ENCODE measurements at places on chromosomes 3 and 15.
A peak's percentile ranks its signal among the peaks of the same experiment; 100 is the strongest.

DNA sequence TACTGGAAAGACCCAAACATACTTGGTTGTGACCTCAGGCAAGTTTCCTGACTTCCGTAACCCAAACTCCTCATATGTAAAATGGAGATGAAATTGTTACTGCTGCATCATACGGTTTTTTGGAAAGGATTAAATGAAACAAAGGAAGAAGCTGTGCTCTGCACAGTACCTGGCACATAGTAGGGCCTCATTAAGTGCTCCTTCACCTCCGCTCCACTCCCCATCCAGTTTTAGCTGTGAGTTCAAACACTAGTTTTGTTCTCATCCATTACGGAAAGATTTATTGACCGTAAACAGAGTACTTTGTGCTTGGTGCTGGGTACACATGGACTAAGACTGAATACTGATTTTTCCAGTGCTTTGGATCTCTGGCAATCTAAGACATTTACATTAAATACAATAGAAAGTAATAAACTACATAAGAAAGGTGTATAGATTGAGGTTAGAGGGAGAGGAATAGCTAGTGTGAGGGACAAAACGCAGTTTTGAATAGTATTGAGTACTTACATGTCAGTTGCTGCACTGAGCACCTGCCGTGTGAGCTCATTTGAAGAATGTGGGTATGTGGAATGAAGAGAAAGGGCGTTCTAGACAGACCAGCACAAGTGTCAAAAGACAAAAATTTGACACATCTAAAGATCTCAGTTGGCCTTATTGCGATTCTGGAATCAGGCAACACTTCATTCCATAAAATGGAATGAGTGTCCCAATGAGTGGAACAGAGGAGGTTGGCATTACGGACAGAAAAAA is 594 bp upstream of the ICE2 start:
- DNase-seq: peak; percentile 57

DNA sequence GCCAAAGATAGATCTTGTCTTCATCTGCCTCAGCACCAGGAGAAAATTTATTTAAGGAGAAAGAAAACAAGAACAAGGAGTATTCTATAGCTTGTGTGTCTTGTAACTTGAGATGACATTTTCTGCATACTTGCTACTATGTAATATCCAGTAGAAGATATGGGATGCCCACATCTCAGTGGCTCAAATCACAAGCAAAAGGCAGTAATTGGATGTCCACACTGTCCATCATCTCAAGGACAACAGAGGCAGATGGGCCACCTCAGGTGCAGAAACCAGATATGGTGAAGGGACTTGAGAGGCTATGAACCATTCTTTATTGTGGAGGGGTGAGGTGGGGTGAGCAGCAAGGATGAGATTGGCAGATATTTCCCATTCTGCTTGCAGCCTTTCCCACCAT is 309.0 kb downstream of the GBE1 start:
- no peak for DNase-seq

DNA sequence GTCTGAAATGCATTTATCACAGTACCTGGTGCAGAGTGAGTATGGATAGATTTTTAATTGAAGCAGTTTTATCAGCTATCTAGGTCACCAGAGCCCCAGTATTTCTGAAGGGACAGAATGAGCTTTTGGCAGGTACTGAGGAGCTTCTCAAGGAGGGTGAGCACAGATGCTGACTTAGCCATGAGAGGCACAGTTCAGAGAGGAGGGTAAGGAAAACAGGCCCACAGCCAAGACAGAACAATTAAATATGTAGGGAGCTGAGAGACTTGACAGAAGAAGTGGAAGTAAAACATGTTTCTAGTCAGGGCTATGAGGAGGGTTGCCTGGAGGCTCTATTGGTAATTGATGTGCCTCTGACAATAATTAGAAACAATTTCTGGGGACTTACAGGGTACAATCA is 20.1 kb downstream of the ZNF80 start:
- DNase-seq: no peak

DNA sequence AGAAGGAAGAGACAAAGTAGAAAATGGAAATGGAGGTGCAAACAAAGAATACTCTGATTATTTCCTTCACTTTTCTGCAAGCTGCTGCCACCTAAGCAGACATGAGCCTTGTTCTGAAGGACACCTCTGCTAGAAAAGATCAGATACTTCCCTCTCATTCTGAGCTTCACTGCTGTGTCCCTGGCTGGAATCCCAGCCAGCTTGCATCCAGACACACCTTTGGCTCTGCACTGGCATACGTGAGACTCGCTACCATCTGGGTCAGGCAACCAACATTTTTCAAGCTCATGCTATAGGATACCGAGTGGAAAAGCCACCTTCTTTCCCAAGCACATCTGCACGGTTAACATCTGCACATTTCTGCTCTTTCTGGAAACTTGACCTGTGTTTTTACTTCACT is 166.7 kb upstream of the SUCLG2 start:
- no peak for DNase-seq

DNA sequence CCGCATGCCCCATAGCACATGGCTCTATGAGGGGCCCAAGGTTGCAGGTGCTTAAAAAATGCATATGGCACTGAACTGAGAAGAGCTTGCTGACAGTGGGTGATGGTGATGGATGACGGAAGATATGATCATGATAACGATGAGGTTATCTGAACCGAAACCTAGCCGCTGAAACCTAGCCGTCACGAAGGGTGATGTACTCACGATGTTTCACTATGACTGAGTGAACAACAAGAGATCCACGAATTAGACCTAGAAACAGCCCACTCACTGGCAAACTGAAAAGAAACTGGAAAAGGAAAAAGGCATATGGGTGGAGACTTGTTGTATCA is 57.6 kb upstream of the BCL6 start:
- DNase-seq: peak; percentile 93

Measured in activated CD8-positive, alpha-beta memory T cell treated with anti-CD3 and anti-CD28 coated beads, Interleukin-2, amount 10 ng/mL, durations not matched to agents 7 days and 5 days (primary cell).